Activated CD8-positive, alpha-beta T cell treated with anti-CD3 and anti-CD28 coated beads for 36 hours (primary cell): ENCODE measurements at places on chromosomes 5 and 9.

- no peak for DNase-seq
Measured at GRCh38 chr5:173680660-173681242, 64.3 kb upstream of the BOD1 start.

DNA sequence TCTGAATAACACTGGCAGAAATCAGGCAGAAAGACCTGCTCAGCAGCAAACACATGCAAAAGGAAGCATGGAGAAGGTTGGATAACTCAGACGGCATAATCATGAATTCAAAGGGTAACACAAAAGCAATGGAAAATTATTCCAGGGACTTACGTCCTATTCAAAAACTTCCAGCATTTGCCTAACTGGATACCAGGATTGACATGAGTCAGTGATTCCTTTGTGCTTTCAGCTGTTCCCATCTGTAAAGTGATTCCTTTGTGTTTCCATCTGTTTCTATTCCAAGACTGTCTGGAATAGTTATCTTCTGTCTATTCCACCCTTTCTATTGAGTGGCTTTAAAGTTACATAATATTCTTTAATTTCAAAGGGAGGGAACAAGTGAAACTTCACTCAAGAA is 1361.7 kb upstream of the CDH9 start:
- no peak for DNase-seq

- DNase-seq, result no peak
Measured at GRCh38 chr9:113215132-113215531, 5.9 kb downstream of the FKBP15 start.

GRCh38 chr5:57368010-57368409 is 114.6 kb downstream of the ACTBL2 start:
- DNase-seq, result no peak

DNA sequence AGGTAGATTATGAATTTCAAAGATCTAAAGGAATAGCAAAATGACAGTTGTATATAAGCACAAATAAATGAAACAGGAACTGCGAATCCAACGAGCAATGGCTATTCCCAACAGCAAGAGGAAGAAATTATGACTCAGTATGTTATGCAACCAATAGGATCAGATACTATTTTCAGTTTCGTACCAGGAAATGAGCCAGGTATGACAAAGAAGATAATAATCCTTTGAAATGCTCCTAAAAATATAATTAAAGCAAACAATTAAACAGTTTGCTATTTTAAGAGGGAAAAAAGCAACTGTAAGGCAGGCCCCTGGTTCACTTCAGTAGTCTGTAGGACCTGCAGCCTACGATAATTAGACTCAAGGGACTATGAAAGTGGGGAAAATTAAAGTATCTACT is 58.9 kb downstream of the AUH start:
- no peak for DNase-seq

- DNase-seq, result no peak
Measured at GRCh38 chr9:108836319-108836718, 19.5 kb downstream of the ACTL7B start.

GRCh38 chr9:128059365-128059983 is 7.6 kb downstream of the NAIF1 start:
- DNase-seq, result no peak

- no peak for DNase-seq
Measured at GRCh38 chr9:21070171-21070571, 7.6 kb downstream of the IFNB1 start.

DNA sequence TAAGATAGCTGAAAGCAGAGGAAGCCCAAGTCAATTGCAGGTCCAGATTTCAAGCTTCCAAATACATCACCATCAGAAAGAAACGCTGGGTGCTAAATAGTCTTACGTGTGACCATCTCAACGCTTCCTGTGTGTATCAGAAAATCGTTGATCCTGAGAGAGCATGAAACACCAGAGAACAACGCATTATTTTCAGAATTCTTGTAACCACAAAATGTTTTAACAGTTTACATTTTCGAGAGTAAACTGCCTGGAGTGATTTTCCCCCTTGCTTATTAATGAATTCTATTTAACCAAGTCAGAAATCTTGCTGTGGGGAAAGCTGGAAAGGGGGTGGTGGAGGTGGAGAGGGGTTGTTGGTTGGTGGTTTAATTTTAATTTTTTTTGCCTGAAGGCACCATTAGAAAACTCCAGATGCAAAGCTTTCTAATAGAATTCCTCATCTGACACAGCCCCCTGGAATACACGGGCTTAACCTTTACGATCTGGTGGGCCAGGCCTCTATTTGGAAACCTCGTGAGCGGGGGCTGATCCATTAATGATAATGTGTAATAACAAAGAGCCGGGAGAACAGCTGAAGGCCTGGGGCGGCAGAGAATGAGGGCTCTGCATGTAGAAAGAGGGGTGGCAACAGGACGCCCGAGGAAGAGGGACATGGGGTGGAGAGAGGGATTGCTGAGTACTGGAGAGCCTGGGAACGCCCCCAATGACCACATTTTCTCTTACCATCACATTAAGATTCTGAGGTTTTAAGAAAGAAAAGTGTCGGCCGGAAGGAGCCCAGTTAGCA is 124.5 kb upstream of the NFIB start:
- DNase-seq, result no peak

DNA sequence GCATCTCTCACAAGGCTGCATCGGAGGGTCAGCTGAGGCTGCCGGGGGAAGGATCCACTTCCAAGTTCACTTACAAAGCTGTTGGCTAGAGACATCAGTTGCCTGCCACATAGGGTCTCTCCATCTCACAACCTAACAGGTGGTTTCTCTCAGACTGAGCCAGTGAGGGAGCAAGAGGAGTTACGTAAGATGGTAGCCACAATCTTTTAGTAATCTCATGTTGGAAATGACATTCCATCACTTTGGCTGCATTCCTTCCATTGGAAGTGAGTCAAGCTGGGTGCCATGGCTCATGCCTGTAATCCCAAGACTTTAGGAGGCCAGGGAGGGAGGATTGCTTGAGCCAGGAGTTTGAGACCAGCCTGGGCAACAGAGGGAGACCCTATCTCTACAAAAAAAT is 7.4 kb upstream of the GRK6 start:
- no peak for DNase-seq

DNA sequence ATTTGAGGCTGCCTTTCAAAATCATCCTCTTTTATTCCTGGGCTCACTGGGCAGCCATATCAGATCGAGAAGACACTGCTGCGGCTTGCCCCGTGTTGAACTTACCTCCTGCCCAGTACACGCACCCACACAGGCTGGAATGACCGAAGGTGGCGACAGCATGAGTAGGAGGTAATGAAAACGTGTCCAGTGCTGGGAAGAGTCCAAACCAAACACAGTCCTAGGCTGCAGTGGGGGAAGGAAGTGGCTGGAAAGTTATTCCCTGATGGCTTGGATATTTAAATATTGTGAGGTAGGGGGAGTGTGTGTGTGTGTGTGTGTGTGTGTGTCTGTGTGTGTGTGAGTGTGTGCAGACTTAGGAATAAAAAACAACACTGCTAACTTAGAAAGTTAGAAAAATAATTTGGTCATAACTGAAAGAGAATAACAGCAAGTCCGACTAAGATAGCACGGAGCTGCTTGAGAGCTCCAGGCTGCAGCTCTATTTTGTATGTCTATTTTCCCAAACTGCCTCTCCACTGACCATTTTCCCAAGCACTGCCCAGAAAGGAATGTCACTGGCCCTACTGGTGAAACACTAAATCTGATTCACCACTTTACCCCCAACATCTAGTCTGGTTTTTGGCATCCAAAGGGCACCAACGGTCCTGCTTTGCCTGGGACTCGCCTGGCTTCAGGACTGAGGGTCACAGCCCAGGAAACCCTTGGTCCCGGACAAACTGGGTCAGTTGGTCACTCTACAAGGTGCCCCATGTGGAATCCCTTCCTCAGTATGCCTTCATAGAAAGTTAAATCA is 41.2 kb downstream of the ANKH start:
- no peak for DNase-seq

- no peak for DNase-seq
Measured at GRCh38 chr5:162202285-162202880, 134.8 kb downstream of the GABRG2 start.
